ENCODE measurements at places on chromosomes 5 and 9.

DNA sequence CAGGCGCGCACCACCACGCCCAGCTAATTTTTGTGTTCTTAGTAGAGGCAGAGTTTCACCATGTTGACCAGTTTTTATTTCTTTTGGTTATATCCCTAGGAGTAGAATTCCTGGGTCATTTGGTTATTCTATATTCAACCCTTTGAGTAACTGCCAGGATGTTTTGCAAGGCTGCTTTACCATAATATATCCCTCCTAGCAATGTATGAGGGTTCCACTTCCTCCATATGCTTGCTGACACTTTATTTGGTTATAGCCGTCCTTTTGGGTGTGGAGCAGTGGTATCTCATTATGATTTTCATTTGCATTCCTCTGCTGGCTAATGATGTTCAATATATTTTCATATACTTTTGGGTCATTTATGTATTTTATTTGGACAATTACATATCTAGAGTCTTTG, 81.2 kb downstream of the RAB24 start:
- no peak for DNase-seq

DNA sequence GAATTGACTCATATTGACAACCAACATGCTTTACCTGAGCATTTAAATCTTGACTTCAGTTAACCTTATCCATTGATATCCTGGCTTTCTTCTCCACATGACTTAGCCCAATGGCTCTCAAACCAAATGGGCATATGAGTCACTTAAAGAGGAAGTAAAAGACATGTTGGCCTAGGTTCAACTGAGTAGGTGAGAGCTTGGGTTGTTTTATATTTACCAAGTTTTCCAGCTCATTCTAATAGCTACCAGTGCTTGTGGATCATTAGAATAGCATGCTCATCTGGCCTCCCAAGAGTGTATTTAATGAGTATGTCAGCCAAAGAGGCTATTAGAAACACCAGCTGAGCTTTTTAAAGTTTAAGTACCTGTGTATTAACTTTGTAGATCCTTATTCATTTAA, 1049.0 kb downstream of the PTPRD start:
- no peak for DNase-seq

GRCh38 chr5:132500931-132501628, 10.5 kb upstream of the IRF1 start:
- DNase-seq = peak; percentile 55

DNA sequence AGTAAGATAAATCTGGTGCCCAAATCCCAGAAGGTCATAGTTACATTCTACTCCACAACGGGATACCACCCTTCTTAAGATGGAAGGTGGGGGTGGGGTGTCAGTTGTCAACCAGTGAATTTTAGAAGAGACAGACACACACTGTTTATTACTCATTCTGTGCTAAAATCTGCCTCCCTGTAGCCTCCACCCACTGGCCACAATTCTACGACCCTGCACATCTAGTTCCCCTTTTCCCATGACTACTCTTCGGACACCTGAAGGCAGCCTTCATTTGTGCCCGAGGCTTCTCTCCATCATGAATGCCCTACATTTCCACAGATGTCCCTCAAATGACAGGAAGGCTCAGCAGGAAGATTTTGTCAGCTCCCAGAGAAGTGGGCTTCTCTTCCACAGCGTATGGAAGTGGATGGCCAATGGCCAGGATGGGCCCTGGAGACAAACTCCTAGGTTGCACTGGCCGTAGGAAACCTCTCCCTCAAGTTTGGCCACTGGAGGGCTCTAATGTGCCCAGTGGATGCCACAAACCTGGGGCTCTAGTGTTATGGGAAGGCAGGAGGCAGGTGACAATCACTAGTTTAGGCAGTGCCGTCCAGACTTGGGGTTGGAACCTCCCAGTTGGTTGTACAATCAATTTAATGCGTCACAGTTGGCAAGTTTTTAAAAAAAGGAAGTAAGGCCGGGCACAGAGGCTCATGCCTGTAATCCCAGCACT, 46.6 kb downstream of the PTPN3 start:
- no peak for DNase-seq

DNA sequence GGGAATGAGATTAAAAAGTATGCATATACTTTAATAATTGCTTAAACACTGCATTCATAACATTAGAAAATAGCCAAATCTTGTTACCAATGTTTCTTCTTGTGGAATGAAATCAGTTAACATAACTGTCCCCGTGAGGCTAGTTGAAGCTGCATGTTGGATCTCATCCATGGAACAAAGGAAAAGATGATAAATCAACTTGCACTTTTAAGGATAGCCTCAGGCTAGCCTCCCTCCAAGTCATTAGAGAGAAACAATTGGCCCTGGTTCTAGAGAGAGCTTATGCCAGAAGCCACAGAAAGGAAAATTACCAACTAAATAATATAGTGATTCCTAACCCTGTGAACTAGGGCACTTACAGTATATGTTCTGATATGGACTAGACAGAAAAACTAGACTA, 66.9 kb downstream of the GRIN3A start:
- DNase-seq = no peak

DNA sequence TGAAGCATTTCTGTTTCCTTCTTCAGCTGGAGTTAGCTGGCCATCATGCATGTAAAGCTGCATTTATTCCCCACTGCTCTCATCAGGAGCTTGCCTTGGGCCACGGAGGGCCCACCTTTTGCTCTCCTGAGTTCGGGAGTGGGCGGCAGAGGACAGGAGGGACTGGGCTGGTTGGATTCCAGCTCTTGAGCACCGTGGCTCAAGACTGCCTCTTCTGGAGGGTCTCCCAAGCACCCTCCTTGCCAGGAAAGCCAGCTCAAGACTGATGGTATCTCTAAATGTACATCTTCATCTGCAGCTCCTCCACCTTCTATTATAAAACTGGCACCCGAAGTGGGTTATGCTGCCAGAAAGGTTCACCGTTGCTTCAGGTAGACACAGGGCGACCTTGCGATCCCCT, 399.6 kb upstream of the IRX1 start:
- no peak for DNase-seq

- DNase-seq = no peak
Measured at GRCh38 chr9:12954441-12954840, 179.6 kb downstream of the LURAP1L start.

GRCh38 chr9:35603506-35603985, 1.5 kb upstream of the TESK1 start:
- no peak for DNase-seq

DNA sequence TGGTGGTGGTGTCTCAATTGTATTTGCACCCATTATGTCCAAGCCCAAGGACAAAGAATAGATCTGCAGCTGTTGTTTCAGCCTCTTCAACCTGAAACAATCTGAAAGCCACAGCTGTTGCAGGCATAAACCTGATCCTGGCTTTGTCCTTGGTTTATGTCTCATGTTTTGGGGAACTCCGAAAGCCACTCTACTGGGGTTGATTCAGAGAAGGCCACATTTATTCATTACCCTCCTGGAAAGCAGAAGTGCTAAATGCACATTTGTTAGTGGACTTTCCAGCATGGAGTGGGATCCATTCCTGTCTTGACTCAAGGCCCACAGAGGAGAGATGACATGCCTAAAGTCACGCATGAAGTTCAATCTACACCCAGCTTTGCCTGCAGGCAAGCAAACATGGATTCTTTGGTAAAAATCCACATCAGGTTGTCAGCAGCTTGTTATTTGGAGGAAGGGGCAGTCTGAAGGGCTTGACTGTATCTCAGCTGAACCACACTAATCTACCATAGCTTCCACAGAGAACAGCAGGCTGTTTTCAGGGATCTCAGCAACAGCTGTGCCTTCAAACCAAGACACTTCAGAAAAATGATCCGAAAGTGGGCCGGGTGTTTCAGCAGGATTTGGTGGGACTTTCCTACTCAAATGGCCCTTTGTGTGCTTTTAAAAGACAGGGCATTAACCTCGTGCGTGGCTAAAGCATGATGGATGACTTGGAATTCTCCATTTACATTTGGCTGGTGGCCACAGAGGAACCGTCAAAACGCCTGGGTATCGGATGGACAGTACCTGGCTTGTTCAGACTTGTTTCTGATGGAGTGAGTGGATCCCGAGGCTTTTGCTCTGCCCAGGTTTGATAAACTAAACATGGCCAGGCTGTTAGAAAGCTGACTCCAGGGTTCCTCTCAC, 36.2 kb upstream of the ADAM19 start:
- DNase-seq = no peak

DNA sequence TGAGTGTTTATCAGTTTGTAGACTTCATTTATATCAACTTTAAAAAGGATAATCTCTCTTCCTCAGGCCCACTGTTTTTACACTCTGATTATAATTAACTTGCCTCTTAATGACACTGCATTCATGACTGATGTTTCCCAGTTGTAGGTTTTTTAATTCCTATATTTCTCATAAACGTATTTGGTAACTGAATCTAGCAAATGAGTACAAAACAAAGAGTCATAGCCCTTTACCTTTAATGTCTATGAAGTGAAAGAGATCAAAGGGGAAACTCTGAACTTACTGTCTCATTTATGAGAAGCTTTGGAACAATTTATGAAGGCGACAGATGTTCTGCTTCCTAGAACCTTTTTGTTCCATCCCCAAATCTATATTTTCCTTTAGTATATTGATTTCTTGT, 56.6 kb upstream of the ABCA1 start:
- no peak for DNase-seq
